AG09319 (cell line): ENCODE measurements at places on chromosomes 12 and 14.

DNA sequence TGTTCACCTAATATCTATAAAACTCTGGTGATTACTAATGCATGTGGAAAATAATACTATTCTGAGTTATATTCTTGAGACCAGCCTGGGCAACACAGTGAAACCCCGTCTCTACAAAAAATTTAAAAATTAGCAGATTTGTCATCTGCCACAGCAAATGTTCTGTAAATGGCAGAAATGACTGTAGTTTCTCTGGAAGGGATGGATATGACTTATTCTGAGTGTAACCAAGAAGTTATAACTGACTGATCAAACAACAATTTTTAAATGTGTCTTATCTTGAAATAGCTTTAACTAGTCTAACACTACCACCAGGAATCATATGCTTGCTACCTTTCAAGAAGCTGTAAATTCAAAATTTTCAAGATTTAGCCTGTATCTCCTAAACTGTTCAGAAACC, 88.7 kb downstream of the PLBD1 start:
- no peak for DNase-seq

DNA sequence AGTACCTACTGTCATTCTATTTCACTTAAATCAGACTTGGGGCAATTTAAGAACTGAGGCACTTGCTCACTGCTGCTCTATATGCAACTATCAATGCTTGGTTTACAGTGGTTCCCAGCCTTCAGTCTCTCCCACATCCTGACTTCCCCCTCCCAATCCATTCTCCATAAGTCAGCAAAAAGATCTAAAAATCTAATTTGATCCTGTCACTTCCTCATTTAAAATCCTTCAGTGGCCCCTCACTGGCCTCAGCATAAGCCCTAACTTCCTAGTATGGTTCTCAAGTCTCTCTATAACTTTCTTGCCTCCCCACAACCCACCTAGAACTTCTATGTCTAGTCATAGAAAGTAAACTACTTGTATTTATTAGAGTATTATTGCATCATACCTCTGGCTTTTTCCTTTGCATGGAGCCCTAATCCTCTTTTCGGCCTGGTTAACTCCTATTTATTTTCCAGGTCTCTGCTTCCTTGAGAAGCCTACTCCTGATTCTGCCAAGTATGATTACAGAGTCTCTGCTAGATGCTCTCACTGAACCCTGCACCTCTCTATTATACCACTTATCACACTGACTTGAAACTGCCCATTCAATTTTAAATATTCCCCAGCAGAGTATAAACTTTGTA, 130.6 kb downstream of the RALGAPA1 start:
- no peak for DNase-seq

DNA sequence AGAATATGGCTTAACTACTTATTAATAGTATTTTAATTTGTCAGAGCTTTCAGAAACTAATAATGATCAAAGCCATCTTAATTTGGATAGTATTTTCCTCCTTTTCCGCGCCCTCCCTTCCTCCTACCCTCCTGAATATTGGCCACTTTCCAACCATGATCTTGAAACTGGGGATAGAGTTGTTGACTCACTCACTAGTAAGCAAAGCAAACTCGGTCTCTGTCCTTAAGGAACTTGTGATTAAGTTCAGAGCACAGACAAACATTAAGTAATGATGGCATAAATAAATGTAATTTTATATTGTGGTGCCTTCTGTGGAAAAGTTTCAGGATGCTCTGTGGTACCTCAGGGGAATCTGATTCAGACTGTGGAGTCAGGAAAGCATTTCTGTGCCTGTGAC, 75.7 kb downstream of the LRRK2 start:
- DNase-seq = no peak

DNA sequence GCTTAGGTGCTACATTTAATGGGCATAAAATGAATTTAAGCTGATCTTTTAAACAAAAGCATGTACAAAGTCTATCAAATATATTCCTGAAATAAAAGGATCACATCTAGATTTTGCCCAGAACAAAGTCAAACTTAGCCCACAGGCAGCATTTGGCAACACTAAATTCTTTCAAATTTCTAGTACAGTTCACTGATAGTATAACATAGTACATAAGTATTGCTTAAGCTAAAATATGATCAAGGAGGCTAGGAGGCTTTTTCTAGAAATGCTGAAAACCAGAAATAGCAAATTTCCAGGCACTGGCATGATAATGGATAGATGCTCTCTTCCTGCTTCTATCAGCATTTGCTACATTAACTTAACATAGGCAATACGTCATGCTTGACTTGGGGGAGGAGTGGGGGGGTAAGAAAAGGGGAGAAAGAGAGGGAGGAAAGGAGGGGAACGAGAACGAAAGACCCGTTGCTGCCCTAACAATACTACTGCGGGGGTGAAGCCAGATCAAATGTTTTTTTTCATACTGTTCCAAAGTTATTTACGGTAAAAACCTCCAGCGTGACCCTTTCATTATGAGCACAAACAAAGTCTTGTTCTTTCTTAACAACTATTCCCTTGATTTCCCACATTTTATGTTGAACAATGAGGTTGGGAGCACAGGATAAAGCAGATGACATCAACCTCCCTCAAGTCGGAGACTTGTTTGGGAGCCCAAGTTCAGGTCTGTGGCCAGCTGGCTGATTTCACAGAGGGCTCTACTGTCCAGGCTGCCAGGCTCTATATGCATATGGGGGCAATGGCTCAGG, 10.6 kb downstream of the TMED10 start:
- no peak for DNase-seq

DNA sequence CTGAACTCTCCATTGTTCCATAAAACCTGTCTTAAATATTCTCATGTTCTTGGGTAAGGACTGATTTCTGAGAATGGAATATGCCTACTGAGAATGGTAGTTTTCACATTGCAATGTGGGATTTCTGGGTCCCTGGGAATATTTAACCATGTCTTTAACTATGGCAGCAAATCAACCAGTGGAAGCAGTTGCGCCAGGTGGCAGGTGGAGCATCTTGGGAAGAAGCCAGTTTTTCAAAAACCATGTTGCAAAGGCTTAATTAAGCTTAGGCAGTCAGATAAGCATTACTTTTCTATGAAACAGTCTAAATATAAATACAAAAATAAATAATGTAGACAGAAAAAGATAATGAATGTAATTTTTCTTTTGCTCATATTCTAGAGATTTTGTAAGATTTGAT, 448.1 kb downstream of the ADAMTS20 start:
- DNase-seq = no peak

DNA sequence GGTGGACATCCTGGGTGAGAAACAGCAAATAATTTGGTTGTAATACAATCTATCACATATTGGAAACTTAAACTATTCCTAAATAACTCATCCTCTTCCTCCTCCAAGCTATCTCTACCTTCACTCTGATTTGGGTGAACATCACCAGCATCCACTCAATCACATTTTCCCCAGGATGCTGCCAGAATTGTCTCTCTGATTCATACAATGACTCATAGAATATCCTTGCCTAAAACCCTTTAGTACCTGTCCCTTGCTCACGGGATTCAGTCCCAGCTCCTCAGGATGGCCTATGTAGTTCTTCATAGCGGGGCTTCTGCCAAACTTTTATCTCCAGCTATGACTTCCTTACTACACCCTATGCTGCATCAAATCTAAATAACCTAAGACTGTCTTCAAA, 146.8 kb downstream of the EMP1 start:
- DNase-seq = no peak

DNA sequence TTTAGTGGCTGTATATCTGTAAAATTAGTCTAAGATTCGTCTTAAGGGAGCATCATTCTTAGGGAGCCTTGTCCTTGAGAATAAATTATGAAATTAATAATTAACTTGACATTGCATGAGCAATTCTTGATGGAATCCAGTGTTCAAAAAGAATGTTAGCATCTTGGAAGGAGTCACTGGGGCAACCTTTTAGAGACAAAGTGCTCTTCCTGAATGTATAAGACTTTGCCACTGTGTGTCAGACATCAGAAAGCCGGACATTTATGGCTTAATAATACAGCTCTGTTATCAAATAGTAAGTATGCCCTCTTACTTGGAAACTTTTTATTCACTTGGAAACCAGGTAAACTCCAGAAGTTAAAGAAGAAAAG, 83.3 kb downstream of the CCER1 start:
- DNase-seq = no peak

DNA sequence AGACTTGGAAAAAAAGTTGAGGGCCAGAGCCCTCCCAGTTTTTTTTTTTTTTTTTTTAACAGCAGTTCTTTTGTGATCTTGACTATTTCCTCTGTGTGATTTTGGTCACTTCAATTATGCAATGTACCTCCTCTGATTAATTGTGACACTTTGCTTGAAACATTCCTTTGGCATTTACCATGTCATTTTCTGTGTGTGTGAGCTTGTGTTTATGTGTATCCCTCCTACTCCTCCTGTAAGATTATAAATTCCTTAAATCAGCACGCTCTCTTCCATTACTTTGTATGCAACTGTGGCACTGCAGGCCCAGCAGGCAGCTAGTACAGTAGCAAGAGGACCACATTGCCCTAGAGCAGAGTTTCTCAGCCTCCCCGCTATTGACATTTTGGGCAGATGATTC, 33.2 kb upstream of the GALNT16 start:
- DNase-seq = no peak

DNA sequence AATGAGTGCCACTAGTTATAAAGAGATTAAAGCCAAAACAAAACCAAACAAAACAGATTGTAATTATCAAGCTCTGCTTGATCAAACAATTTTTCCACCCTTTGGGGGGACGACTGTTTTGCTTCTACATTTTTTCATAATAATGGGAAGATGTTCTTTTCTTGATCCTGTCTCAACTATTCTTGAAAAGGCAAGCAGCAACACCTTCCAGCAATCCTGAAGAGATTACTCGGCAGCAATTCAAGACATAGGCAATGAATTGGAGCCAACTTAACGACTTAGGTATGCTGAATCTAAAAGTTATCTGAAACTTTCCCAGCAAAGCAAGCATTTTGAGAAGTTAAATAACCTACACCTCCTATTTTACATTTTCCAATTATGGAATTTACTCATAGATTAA, 69.9 kb upstream of the SLC38A4 start:
- DNase-seq = no peak

DNA sequence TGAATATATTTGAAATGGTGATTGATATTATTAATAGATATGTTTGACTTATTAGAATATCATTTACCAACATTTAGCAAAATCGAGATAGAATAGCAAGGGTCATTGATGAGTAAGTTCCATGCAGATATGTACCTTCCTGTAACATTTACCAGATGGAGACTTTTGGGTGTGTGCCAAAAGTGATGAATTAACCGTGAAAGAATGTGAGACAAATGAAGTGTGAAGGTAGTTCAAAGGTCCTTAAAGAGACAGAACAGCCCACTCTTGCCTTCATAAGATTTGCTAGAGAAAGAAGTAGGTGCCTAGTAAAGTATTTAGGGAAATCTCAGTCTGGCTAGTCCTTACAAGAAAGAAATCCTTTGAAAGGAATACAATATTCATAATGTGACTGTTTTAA, 45.5 kb downstream of the FGD4 start:
- peak; percentile 19 for DNase-seq

- peak; percentile 24 for DNase-seq
Measured at GRCh38 chr14:99968941-99969340, 96.3 kb upstream of the EVL start.

DNA sequence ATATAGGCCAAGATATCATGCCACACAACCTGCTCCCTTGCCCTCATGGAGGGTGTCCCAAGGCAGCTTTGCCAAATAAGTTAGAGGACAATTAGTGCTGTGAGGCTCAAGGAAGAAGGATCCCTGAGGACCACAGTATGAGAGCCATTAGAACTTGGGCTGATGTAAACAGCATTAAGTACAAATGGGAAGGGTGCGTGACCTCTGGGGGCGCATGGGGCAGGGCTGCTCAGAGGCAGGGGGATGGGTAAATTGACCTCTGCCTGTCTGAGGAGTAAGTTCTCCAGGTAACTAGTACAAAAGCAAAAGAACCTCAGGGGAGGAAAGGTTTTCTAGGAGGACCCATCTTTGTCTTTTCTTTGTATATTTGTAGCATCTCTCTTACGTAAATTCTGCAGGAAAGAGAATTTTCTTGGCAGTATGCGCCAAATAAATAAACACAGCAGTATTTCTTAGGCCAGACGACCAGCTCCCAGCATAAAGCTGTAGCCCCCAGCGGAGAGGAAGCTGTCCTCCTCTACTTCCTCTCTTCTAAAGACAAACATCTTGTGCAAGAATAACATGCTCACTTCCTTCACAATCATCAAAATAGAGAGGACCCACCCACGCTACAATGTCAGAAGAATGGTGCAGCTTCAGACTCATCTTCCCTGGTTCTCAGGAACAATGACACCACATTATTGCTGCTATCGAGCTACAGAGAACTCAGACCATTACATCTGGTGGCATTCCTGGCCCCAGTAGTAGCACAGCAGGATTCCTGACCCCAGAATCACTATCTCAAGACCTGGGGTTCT, 16.4 kb upstream of the VWF start:
- DNase-seq = no peak

DNA sequence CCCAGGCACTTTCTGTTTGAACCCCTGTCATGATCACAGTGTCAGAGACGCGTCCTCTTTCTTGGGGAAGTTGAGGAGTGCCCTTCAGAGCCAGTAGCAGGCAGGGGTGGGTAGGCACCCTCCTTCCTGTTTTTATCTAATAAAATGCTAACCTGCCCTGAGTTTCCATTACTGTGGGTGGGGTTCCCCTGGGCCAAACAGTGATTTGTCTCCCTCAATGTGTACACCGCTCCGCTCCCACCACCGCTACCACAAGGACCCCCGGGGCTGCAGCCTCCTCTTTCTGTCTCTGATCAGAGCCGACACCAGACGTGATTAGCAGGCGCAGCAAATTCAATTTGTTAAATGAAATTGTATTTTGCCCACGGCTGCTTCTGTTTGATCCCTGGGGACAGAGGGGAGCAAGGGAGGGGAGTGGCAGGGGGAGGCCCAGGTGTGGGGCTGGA, 5.1 kb downstream of the SHMT2 start:
- no peak for DNase-seq

DNA sequence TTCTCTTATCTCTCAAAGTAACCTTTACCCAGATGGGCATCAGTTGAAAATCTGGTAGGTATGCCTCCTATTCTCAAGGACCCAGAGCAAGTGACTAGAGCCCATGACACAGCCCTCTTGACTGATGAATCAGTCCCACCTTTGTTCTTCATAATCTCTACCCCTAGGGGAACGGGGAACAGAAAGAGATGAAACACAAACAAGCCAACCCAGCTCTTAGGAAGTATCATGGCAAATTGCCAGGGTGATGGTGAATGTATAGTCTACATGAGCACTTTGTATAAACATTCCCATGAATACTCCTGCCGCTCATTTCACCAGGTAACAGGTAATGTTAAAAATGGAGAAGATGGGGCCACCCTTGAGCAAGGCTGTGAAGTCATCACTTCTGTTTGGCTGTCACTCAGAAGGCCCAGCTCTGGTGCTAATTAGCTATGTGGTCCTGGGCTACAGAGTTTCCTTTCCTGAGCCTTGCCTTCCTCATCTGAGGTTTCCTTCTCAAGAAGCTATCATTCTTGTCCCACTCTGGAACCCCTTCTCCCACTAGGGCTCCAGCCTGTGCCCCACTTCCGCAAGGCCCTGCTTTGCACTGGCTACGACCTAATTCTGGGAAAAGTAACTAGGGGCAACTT, 161.7 kb downstream of the ANO2 start:
- DNase-seq = no peak

- no peak for DNase-seq
Measured at GRCh38 chr14:99576761-99577705, 27.0 kb downstream of the CCDC85C start.
